ENCODE measurements at places on chromosomes 5 and 9. TPM values are rescaled to one million over a fixed set of nuclear protein-coding genes. Genes with fewer than 3 reads are reported as not detected.

DNA sequence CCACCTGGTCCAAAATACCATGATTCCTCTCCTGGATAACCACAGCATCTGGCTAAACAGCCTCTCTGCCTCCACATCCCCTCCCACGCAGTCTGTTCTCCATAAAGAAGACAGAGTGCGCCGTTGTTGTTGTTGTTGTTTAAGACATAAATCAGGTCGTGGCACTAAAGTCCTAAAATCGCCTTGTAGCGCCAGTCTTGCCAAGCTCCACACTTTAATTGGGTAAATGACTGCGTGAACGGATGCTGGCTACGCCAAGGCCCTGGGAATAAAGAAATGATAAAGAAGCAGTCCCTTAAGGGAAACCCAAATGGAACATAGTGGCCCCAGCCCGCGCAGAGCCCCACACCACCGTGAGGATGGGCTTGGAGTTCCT is 364 bp upstream of the SFXN1 start:
- no peak for DNase-seq

DNA sequence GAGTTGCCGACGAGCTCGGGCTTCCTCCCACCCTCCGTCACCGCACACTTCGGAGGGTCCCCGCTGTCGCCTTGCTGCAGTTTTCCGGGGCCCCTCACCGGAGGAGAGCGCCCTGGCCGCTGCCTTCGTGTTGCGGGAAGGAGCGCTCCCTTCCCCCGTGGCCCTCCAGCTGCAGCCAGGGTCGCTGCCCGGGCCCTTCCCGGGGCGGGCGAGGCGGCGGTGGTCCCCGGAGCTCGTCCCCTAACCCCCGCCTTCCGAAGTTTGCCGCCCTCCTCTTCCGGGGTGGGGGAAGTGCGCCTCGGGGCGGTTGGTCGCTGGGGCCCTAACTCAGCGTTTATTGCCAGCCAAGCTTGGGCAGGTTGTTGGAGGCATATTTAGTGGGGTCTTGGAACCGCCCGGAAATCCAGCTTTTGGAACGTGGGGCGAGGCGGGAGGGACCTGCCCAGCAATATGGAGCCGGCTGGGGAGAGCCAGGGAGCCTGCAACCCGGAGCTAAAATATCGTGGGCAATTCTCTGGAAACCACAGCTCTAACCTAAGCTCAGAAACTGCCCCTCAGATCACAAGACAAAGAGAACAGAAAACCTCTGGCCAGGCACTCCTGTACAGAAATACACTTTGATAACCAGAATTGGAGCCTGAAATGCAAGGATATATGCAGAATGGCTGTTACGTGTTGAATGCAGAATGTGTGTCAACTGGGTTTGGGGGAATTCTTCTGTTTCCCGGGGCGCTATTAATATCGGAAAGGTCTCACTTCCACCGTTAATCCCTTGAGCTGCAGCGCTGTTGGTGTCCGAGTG is 890 bp downstream of the PIK3R1 start:
- DNase-seq = peak; percentile 71

- DNase-seq = no peak
Measured at GRCh38 chr5:14945450-14945849, 73.9 kb upstream of the ANKH start.

DNA sequence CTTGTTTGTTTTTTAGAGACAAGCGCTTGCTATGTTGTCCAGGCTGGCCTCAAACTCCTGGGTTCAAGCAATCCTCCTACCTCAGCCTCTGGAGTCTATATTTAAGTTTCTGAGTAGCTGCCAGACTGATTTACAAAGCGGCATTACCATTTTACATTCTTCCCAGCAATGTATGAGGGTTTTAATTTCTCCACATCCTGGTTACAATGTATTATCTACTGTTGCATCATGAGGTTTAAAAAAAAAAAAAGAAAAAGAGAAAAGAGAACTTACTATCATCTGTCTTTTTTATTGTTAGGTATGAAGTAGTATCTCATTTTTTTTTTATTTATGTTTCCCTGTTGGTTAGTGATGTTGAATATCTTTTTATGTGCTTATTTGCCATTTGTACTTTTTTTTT is 18.9 kb upstream of the CLINT1 start:
- DNase-seq = no peak

The ZNF622 gene
- 48.1 TPM for total RNA-seq

GRCh38 chr9:19032406-19032805 is 603 bp downstream of the SAXO1 start:
- DNase-seq = no peak

DNA sequence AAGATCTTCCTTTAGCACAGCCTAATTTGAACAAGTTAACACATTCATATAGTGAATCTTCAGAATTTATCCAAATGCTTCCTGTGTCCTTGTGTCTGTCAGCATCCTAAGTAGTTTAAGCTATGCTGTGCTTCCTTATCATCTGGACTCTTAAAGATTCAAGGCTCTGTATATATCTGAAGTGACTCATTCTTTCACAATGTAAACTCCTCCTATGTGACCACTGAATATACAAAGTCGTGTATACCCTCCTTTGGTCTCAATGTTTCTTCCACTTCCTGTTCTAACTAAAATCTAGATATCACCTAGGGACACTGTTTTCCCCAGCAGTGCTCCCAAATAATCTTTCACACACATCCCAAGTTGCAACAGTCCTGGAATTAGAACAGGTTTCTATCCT is 935.7 kb upstream of the NUDT12 start:
- DNase-seq = no peak

DNA sequence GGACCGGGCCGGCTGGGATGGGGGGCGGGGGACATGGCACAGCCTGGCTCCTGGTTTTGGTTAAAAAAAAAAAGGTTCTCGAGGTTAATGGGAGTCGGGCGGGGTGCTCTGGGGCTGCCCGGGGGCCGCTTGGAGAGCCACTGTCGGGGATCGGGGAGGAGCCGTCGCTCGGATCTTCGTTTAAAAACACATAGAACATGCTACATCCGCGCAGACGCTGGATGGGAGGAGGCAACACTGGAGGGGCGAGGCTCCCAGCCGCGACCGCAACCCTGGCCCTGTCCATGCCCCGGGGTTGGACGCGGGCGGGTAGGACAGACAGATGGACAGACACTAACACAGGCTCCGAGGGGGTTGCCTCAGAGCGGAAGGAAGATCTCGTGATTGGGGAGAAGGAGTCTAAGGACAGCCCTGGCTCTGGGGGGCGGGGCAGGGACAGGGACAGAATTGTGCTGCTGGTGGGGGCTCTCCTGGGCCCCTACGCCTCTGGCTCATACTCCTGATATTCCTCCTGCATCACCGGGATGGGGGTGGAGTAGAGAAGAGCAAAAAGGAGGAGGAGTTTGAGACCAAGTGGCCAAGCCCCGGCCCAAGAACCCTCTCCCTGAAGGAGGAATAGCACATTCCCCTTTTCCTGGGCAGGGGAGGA is 9.9 kb downstream of the SNCB start:
- no peak for DNase-seq

- DNase-seq = no peak
Measured at GRCh38 chr9:108956631-108957026, 22.4 kb downstream of the ABITRAM start.

GRCh38 chr5:154372661-154373060 is 73.1 kb upstream of the SAP30L start:
- DNase-seq = no peak

The NDUFA8 gene
- 16.1 TPM for total RNA-seq

DNA sequence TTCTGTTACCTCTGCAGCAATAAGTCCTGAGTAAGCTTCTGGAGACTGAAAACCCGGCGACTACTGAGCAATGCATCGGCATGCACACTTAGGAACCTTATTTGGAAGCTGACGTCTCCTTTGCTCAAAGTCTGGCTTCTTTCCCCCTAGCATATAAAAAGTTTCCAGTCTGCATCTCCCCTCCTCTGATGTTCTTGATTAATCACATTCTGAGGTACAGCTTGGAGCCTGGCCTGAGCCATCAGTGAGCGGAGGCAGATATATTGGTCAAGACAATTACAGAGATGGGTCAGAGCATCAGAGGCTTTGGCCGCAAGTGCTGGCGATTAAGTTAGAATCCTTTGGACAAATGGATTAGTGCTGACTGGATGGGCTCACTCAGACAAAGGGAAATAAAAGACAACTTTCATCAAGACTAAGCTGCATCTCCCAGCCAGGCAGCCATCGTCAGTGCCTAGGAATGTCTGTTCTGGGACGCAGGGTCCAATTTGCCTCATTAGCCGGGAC is 140.7 kb downstream of the MTX3 start:
- DNase-seq = no peak

- DNase-seq = no peak
Measured at GRCh38 chr9:77725820-77726219, 77.7 kb upstream of the GNA14 start.

DNA sequence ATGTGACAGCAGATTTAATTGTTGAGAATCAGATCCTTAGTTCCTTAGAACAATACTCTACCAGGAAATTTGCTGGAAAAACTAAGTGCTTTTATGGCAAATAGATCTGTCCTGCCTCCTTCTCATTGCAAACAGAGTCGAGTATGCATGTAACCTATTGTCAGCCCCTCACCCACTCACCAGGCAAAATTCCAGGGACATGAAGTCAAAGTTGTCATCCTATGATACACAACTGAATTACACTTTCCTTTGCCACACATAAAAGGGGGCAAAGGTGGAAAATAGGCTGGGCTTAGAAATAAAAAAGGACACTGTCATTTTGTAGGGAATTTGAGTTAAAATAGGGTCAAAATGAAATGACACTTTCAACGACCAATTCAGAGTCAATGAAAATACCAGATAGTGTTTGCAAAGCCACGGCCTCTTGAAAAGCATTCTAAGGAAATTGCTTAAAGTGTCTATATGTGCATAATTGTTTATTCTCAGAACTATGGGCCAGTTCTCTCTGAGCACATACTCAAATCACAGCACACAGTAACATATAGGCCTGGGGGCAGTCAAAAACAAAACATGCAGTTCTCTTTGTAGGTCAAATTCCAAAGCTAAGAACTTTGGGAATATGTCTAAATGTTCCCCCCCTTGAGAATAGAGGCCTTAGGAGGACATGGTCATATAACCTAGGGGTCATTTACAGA is 452.8 kb downstream of the NFIB start:
- no peak for DNase-seq

- no peak for DNase-seq
Measured at GRCh38 chr5:139749242-139749641, 46.4 kb upstream of the PSD2 start.

DNA sequence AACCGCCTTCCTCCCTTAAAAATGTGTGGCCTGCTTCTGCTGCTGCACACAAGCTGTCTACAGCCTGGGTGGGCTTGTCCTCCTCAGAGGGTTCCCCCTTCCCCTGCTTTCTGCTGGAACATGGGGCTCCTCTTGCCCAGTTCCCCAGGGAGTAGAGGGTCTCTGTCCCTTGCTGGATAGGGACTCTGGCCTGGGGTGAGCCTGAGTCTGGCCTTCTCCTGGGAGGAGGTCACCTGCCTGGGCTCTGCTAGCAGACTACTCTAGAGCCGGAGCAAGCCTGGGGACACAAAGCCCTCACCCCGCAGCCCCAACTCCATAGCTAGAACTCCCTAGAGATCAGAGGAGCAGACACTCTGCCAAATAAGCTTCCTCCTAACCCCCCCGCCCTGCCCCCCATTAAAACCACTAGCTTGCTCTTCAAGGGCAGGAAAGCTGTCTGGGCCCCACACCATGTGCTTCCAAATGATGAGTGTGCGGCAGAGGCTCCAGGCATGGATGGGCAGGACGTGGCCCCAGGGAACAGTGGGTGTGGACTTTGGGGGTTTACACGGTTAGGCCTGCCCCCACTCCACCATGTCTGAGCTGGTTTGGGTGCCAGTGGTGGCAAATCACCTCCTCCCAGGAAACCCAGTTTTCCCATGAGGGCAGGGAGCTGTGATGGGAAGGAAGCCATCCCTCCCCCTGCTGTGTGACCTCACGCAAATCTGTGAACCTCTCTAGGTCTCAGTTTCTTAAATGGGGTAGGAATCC is 10.0 kb downstream of the TCF7 start:
- DNase-seq = no peak

DNA sequence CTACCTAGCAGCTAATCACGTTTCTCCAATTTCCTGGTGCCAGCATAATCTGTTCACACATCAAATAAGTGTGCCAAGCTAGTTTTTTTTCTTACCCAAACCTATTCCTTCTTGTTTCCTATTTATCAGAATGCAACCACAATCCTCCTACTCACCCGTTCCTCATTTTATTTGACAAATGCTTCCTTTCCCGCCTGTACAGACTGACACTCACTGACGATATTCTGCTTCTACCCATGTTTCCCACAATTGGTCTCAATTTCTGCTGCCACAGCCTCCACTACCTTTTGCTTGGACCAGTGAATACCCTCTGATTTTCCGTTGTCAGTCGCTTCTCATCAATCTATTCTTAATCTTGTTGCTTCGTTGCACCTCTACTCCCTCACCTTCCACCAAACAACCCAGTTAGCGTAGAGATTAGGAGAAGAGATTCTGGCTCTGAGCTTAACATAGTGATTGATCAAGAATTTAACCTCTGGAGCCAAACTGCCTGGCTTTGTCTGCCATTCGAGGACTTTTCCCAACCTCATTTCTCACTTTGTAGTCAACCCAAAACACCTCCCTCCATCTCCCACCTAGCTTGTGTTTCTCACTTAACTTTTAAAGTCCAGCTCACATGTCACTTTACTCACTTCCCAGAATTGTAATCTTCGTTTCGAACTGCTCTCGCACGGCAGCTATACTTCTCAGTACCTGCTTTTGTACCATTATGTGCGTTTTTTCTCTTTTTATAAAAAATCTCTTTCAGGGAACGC is 729 bp upstream of the TMEM38B start:
- DNase-seq = no peak

GRCh38 chr5:23234197-23234596 is 273.2 kb upstream of the PRDM9 start:
- no peak for DNase-seq

GRCh38 chr5:59525957-59526356 is 367.6 kb downstream of the PDE4D start:
- no peak for DNase-seq

- DNase-seq = no peak
Measured at GRCh38 chr5:132480893-132481595, 9.5 kb downstream of the IRF1 start.

DNA sequence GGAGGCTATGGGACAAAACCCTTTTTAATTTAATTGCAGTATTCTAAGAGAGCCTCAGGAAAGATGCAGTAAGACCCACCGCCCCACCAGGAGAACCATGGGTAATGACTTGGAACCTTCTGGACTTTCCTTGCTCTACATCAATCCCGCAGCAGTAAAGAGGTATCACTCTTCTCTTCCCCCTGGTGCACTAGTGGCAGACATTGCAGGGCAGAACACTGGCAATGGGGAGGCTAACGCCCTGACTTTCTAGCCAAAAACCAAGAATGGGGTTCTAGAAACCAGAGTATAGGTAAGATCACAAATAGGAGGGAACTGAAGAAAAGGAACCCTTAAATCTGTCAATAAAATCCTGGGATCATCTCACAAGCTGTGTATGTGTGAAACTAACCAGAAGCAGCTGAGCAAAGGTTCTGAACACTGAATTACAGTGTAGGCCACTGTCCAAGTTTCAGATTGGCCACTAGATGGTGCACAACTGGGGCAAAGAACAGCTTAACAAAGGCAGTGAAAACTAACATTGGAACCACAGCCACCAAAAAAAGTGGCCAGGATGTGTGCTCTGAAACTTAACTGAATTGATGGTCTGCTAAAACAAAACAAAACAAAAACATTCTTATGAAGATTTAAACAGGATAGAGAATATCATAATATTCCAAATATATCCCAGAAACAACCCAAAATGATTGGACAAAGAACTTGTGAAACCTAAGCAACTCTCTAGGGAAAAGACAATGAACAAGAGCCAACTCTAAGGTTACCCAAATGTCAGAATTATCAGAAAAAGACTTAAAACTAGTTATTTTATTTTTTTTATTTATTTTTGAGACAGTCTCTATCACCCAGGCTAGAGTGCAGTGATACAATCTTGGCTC is 6.6 kb upstream of the FAM151B start:
- peak; percentile 40 for DNase-seq

- DNase-seq = no peak
Measured at GRCh38 chr9:92032891-92033290, 82.3 kb downstream of the SPTLC1 start.

The MYORG gene
- 61.1 TPM for total RNA-seq

The NKD2 gene
- not detected for total RNA-seq

Data from transverse colon (tissue), 4 donors.